ENCODE measurements at places on chromosomes 12 and 14.
A peak's percentile ranks its signal among the peaks of the same experiment; 100 is the strongest.

DNA sequence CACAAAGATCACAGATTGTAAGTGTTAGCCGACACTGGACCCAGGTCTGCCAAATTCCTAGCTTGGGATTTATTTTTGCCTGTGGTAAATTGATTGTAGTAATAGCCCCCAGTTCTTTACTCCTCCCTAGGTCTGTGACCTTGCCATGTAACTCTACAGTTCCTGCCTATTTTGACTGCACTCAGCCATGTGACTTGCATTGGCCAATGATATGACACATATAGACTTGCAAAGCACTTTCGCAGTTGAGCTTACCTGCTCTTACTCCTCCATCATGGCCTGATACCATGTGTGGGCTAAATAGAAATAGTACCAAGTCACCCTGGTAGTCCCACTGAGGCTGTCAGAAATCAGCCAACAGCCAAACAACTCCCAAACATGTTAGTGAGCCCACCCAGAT lies 240.3 kb downstream of the DUSP6 start:
- DNase-seq: no peak

DNA sequence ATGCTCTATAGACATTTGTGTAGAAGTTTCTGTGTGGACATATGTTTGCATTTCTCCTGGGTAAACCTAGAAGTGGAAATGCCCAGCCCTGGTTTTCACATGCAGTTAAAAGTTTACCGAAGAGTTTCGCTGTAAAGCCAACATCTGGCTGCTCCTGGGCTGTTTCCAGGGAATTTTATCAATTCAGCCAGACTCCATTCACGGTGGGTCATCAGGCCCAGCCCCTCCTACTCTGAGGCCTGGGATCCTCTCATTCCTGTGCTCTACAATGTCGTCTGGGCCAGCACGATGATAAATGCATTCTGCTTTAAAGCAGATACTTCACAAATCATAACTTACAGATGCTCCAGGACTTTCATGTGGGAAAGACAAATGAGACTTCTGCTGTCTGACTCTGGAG lies 7.1 kb downstream of the NUAK1 start:
- no peak for DNase-seq

GRCh38 chr12:52041695-52042123 lies 9.5 kb upstream of the NR4A1 start:
- DNase-seq: no peak

GRCh38 chr14:69208666-69209065 lies 17.4 kb downstream of the EXD2 start:
- DNase-seq: no peak

DNA sequence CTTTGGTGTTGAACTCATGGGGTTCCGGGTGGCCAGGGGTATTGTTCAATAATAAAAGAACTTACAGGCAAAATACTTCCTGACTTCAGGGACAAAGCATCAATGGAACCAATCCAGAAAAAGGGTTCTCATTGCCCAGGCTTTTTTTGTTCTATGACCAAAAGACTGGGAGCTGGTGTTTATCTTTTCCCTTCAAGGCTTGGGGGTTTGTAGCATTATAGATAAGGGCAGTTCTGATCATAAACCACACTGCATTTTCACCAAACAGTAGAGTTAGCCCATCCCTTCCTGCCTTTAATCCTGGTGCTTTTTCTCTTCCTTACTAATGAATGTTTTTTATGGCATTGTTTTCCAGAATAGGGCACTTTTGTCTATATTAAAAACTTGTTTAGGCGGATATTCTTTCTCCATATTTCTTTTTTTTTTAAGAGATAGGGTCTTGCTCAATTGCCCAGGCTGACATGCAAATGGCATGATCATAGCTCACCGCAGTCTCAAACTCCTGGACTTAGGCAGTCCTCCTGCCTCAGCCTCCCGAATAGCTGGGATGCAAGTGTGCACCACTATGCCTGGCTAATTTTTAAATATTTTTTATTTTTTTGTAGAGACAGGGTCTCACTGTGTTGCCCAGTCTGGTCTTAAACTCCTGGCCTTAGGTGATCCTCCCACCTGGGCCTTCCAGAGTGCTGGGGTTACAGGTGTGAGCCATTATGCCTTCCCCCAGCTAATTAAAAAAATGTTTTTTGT lies 9.7 kb downstream of the FUT8 start:
- DNase-seq: no peak

DNA sequence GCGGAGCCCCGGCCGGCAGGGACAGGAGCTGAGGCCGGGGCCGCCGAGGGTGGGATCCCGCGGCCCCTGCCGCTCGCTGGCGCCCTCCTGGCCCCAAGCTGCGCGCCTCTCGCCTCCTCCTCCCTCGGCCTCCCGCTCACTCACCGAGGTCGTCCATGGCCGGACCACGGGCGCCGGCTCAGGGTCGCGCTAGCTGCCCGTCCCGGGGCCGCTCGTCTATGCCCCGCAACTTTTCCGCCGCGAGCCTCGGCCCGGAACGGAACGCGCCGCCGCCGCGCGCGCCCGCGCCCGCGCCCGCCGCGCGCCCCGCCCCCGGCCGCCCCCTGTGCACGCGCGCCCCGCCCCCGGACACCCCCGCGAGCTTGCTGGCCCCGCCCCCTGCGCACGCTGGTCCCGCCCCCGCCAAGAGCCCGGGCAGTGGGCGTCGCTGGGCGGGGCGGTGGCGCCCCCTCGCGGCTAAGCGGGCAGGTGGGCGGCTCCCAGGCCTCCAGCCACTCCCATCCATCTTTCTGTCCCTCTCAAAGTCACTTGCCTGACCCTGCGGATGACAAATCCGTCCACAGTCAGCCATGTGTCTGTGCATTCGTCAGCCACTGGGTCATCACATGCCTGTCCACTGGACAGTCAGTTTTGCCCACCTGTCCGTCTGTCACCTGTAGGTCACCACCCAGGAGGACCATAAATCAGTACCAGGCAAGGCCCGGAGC lies at the start of gene PXN:
Gene PXN, minus strand, starts transcription at position 258 of the 707 bp plus-strand sequence. Its CDS starts 101 bp downstream, at position 157.
- DNase-seq: peak; percentile 91

GRCh38 chr12:88303335-88303734 lies 161.2 kb downstream of the TMTC3 start:
- no peak for DNase-seq

DNA sequence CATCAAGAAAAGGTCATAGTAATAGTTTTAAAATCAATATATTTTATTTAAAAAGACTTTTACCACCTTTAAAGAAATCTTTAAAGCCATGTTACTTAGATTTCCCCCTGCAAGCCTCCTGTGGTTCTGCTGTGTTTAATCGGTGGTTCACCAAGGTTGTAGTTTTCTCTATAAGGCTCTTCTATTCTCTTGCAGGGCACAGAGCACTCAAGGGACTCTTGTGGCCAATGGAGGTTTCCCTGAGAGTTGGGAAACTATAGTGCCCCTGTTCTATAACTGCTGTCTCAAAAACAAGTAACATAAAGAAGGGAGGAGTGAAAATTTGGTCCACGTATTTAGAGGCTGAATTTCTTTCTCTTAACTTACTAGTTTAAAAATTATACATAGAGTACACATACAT lies 25.0 kb downstream of the DACT1 start:
- DNase-seq: no peak

GRCh38 chr14:76828339-76829012 lies 2.3 kb downstream of the LRRC74A start:
- no peak for DNase-seq

DNA sequence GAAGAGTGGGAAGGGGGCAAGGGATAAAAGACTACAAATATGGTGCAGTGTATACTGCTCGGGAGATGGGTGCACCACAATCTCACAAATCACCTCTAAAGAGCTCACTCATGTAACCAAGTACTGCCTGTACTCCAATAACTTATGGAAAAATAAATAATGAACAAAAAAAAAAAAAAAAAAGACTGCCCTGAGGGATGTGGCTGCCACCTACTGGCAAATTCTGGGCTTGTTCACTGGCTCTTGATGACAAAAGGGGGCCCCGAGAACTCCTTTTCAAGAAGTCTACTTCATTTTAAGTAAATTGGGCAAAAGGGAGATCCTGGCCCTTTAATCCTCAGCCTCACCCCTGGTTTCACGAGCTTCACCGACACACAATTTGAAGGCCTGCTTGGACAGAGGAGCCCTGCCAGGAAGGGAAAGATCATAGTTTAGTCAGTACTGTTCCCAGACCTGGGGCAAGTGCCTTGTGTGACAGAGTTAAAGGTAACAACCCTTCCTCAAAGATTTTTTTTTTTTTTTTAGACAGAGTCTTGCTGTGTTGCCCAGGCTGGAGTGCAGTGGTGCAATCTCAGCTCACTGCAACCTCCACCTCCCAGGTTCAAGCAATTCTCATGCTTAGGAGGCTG lies 26.1 kb upstream of the STAC3 start:
- DNase-seq: no peak

GRCh38 chr14:51889851-51890250 lies 29.4 kb downstream of the GNG2 start:
- DNase-seq: no peak

DNA sequence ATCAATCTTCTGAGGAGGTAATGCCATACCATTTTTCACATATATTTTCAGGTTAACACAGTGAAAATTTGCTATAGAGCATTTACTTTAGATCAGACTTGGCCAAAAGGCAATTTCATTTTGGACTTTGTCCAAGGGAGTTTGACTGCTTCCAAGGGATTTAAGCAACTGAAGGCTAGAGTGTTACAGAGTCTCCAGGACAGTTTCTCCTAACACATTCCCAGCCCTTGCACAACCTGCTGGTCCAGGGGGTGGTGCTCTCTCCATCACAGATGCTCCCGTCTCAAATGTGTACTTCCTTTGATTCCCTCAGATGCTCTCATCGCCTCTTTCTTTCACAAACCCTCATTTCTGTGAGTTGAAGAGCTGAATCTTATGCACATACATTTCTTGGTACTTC lies 143.1 kb downstream of the TPH2 start:
- no peak for DNase-seq

DNA sequence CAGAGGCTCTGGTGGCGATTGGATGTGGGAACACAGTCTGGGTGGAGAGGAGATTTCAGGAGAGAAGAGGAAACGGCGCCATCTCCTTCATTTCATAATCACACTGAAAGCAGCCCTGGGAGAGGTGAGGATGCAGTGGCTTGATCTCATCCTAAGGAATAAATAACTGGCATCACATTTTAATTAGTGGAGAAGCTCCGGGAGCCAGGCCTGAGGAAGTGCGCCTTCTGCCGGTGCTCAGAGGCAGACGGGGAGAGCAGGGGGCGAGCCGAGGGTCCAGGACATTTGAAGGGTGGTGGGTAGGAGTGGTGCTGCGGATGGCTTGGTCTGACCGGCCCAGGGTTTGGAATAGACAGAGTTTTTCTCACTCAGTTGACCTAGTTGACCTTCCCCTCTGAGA lies 265.0 kb downstream of the CACNA1C start:
- DNase-seq: no peak

DNA sequence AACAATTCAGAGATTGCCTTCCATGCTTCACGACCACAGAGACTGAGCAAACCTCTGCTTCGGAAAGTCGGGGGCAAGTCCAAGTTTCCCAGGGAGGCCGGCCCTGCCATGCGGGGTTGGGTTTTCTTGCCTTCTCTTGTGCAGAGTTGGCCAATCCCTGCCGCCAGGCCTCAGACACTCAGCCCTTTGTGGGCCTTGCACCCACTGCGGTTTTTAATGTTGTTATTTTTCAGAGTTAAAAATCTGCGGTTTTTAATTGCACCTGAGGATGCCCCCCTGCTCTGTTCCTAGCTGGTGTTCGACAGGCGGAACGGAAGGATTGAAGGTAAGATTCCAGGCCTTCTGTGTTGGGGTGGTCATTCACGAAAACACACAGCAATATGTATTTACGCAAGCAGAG lies 108.7 kb downstream of the CALM1 start:
- no peak for DNase-seq

DNA sequence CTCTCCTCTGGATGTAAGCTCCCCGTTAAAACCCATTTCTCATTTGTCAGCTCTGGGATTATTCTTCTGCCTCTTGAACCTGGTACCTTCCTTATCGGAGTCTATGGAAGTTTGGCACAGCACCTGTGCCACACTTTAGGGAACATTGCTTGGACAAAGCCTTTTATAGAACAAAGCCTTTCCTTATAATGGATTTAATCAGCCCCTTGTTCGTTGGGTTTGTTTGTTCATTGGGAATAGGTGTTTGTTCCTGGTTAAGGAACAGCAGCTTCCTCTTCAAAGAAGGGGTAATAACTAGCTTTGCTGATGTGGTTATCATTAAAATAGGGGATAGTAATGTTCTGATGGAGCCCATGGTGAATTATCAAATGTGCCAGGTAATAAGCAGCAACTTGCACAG lies 70.4 kb downstream of the NRXN3 start:
- DNase-seq: no peak

GRCh38 chr12:51245476-51246253 lies 7.0 kb downstream of the DAZAP2 start:
- no peak for DNase-seq

DNA sequence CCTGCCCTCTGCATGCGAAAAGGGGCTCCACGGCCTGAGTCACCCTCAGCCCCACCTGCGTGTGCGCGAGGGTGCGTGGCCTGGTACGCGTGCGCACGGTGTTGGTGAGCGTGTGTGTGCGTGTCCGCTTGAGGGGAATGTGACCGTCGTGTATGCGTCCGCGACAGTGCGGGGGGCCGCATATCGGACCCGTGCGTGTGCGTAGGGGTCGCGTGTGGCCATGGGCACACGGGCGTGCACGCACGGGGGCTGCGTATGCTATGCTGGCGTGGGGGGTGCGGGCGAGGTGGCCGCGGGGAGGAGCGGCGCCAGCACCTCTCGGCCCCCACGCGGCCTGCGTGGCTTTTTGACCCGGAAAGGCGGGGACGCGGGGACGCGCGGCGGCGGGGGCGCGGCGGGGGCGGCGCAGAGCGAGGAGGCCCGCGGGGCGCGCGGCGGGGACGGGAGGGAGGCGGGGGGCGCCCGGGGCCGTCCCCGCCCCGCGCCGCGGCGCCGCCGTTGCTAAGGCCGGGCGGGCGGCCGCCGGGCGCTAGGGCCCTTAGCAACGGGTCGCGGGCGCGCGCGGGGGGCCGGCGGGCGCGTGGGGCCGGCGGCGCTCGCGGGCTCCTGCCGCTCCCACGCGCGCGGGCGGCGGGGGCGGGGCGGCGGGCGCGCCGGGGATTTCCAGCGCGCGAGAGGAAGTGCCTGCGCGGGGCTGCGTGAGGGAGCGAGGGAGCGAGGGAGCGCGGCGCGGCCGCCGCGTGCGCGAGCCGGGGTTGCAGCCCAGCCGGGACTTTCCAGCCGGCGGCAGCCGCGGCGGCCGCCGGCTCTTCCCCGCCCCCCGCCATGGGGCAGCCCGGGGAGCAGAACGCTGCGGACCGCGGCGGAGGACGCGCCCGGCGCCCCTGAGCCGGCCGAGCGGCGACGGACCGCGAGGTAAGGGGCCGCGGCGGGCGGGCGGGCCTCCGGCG lies at the start of gene TRAF3:
Gene TRAF3, plus strand, starts transcription at position 689 of the 950 bp plus-strand sequence. CDS start 92,753 bp downstream, outside the sequence.
- peak; percentile 86 for DNase-seq

GRCh38 chr12:94434171-94434570 lies 25.5 kb downstream of the CEP83 start:
- DNase-seq: no peak

DNA sequence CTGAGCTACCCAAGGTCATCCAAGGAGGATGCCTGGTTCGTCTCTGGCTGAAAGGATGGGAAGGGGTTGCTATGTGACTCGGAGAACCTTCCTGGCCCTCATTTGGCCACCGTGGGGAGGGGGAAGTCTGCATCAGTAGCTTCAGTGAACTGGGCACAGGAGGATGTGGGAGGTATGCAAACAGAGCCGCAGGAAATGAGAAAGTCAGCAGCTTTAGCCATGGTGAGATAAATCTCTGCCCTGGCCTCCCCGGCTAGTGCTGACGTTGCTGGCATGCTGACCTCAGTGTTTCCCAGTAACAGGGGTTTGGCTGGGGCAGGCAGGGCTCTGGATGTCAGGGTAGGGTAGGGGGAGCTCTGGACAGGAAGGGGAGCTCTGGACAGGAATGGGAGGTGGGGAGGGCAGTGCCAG lies 2.3 kb upstream of the CEBPE start:
- DNase-seq: no peak

GRCh38 chr12:9792185-9792900 lies 31.6 kb upstream of the CD69 start:
- no peak for DNase-seq
